Chondrocyte (in vitro differentiated cells): ENCODE measurements at places on chromosomes 2 and 18.

- DNase-seq: no peak
Observed at GRCh38 chr18:60322591-60322990, 50.0 kb downstream of the MC4R start.

DNA sequence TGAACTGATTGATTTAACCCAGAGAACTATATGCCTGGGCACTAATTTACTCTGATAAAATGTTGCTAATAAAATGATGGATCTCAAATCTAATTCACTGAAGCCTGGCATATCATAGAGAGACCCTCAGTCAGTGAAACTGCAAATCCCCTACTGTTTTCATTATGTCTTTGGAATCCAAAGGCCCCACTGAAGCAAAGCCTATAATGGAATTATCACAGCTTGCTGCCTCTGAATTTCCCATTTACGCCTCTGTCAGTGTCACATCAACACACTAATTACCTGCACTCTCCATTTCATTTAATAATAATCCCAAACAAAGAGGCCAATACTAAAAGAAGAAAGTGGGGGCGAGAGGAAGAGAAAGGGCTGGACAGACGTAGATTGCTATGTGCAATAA lies 470.9 kb downstream of the MBD2 start:
- DNase-seq: no peak

DNA sequence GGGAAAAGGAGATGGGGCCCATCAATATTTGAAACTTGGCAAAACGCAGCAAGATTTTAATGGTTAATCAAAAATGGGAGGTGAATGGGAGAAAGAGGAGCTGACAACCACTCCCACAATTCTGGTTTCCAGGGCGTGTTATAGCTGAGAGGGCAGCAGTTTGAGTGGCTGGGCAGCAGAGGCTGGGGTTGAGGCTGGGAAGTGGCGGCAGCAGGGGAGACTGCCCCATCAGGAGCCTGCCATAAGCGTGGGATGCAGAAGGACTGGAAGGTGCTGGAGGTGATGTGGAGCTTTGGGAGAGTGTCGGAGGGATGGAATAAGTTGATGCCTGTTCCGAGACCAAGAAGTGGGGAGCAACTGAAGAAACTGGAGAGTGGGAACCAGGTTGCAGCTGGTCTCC lies 48.9 kb upstream of the SH3RF3 start:
- DNase-seq: no peak

GRCh38 chr2:159609811-159610549 lies 6.4 kb downstream of the BAZ2B start:
- DNase-seq: no peak

DNA sequence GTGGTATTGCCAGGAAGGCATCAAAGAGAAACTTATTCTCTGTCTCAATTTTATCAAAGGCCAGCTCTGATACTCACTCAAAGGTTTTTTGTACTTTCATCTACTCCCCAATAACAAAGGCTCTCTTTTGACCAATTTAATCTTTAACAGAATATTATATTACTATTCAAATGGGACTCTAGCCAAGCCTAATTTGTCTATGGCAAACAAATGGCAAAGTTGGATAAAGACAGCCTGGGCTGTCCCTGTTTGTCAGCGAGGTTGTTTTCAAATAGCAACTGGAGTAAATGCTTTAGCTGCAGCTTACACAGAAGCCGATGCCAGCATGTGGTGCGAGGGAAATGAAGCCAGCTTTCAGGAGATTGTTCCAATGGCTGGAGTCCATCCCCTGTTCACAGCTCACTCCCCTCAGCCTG lies 80.1 kb upstream of the CTNNA2 start:
- DNase-seq: no peak

GRCh38 chr2:69375494-69376353 lies 11.3 kb downstream of the GFPT1 start:
- no peak for DNase-seq

GRCh38 chr2:163213661-163214081 lies 375.1 kb upstream of the KCNH7 start:
- no peak for DNase-seq

DNA sequence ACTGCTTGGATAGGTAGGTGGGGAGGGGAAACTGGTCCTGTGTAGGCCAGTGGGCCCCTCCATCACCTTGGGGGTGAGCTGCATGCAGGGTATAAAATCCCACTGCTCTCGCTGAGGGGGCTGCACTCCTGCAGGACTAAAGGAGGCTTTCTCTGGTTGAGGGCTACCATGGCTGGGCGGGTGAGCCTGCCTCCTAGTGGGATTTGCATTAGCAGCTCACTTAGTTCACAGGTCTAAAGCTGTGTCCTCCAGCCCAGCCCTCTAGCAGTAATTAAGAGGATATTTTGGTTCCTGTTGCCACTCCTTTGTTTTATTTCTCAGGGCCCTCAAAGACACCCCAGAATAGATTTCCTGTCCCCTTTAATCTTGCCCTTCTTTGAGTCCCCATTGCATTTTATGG lies 24.6 kb downstream of the TMEM127 start:
- DNase-seq: peak; percentile 22

DNA sequence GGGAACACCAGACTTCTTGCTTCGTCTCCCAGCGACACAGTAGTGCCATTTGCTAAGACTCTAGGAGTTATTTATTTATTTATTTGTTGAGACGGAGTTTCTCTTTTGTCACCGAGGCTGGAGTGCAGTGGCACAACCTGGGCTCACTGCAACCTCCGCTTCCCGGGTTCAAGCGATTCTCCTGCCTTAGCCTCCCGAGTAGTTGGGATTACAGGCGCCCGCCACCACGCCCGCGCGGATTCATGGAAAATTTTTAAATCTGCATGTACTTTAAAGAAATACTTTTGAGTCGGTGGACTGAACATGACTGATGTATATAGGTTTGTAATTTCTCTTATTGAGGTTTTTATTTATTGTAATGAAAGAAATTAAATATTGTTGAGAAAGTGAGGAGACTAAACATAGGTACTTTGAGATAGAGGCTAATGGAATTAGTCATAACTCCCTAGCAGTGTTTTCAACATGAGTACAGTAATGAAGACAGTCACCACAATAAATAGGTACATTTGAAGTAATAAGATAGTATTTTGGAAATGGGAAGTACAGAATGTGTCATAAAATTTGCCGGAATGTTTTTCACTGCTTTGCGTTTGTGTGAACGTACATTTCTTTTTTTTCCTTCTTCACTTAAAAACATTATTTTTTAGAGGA lies 983 bp downstream of the MTX2 start:
- DNase-seq: no peak

DNA sequence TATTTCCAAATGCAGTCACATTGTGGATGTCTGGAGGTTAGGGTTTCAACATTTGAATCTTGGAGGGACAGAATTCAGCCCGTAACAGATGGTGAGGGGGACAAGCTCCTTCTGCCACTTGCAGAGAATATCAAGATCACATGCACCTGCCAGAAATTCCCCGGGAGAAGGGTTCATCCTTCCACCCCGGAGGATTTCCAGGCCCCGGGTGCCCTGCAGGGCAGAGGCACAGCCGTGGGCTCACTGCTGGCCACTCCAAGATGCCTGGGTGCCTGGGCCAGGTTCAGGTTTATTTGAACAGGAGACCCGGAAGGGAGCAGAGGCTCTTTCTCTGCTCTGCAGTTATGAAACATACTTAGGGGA lies 38.2 kb upstream of the MGAT4A start:
- DNase-seq: no peak

DNA sequence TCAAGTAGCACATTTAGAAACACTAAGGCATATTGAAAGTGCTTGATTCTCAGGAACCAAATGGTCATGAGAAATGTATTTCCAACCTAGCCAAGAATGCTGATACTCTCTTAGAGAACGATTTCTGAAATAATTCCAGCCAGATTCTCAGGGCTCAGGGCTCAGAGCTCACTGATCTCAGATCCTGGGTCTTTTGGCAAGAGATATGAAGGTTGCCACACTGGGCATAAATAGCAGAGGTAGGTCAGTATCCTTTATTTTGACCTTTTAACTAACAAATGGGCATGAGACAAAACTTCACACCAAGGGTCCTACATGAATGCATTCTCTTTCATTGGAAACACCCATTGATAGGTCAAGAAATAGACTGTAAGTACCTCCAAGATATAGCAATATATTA lies 364.1 kb downstream of the ALK start:
- no peak for DNase-seq

GRCh38 chr18:79452190-79452990 lies 56.7 kb downstream of the NFATC1 start:
- DNase-seq: no peak

- no peak for DNase-seq
Observed at GRCh38 chr18:26956863-26957262, 91.4 kb upstream of the AQP4 start.
